ENCODE measurements at places on chromosomes 11 and 22. TPM values are rescaled to one million over a fixed set of nuclear protein-coding genes. Genes with fewer than 3 reads are reported as not detected.
A peak's percentile ranks its signal among the peaks of the same experiment; 100 is the strongest.

OR56A1 gene
- total RNA-seq: not detected

DNA sequence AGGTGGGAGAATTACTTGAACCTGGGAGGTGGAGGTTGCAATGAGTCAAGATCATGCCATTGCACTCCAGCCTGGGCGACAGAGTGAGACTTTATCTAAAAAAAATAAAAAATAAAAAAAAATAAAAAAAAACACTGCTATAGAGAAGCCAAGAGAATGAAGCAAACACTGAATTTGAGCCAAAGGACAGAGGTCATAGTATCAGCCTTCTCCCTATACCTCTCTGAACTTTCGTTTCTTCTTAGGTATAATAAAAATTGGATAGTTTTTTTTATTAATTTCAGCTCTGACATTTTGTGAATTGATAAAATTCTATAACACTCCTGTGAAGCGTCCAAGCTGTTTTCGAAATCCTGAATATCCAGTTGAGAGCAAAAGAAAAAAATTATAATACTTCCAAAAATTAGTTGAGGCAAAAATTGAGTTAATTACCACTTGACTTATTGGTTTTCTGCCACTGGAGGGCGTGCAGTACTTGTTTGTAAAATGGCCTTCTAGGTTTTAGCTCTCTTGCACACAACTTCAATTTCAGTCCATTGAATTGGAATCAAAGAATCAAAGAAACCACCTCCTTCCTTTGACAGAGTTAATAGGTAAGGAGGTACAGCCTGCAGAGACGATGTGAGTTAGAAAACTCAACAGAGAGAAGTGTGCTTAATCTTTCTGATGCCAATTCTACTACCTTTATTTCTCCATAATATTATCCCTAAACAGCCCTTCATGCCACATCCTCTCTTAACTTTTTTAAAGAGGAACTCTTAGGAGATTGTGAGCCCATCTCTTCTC, 143.2 kb downstream of the BBOX1 start:
- DNase-seq: peak; percentile 64

TRIM34 gene
- total RNA-seq: 8.2 TPM

SERHL2 gene
- not detected for total RNA-seq

DNA sequence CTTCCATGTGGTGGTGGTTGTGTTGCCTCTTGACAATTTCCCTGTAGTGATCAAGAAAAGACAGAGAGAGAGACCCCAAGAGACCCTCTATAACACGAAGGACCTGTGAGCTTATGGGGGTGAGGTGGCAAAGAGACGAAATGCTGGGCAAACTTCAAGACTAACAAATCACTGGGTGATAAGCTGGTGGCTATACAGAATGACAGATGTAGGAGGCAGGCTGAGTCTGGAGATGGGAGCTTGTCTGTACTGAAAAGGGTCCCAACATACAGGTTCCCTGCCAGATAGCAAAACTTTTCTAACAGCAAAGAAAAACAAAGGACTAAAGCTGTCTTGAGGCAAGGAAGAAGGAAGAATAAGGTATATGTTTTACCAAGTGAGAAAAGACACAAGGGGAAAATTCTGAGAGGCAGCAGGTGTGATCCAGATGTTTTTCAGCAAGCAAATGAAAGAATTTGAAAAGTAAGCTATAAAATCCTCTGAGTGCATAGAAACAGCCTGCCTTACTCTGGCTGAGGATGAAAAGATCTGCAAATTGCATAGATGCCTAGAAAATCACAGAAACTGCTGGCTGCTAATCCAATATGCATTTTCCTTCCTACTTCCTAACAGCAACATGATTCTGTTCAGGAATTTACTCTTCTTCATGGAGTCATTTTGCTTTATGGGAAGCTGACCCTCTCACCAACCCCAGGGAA, 21.9 kb upstream of the LYVE1 start:
- no peak for DNase-seq

P4HA3 gene
- total RNA-seq: not detected

GRCh38 chr11:92149996-92150395, 74.6 kb upstream of the FAT3 start:
- no peak for DNase-seq

MS4A6E gene
- total RNA-seq: not detected

- no peak for DNase-seq
Measured at GRCh38 chr11:11860103-11860979, 18.6 kb downstream of the USP47 start.

Data from natural killer cell (primary cell).